ENCODE measurements at places on chromosomes 2 and 18.
A peak's percentile ranks its signal among the peaks of the same experiment; 100 is the strongest.

DNA sequence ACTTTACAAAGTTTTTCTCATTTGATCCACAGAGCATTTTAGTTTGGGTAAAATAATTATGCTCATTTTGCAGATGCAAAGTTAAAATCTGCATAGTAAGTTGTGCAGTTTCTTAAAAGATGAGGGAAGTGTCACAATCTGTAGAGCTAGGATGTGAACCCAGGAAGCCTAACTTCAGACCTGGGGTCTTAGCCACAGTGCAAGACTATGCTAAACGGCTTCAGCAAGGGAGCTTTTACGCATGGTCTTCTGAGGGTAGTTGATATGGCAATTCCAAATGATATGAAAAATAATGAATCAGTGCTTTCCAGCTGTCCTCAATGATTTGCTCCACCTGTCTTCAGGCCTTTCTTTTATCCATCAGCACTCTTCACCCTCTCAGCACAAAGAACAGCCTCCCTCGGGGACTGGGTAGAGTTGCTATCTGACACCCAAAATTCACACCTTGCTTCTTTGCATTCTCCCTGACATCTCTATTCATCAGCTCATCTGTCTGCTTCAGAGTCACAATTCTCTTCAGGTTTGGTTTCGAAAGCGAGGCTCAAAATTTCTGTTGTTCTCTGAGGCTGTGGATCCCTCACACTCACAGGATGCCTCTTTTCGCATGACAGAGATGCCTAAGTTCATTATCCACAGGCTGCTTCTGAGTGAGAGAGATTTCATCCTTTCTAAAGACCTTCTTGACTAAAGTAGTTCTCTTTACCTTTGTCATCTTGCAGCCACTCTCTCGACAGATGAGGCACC, 302.5 kb downstream of the NRXN1 start:
- no peaks in the 10 kb centered on the region for H3K27me3 ChIP-seq
- H3K4me3 ChIP-seq, result no peak overlapping the region

DNA sequence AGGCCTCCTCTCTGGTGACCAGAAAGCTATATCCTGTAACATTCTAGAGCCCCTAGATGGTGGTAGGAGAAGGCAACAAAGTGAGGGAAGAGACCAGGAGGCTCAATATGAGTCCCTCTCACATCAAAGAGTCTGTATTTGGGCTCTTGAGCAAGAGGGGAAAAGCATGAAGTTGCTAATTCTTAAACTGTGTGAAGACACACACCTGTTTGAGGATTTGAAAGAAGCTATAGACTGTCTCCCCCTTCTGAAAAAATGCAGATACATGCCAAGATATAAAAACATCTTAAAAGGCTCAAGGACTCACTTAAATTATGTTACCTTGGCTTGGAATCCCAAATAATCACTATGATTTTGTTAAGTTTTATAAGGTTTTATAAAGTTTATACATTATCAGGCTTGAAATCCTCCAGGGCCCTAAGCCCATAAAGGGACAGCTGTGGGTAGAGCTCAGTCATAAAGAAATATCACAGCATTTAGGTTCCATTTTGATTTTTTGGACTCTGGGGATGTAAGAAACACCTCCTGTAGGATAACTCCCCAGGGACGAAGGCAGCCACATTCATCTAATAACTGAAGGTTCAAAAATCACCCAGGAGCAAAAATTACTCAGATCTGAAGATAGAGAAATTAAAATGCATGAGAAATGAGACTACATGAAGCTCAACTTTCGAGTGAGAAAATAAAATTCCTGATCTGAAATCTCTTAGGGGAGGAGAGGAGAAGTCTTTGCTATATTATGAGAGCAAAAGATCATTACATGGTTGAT, 136.1 kb upstream of the LGALSL start:
- H3K36me3 ChIP-seq, result no peaks in the 10 kb centered on the region
- no peaks in the 10 kb centered on the region for H3K4me1 ChIP-seq
- H3K27me3 ChIP-seq, result no peaks in the 10 kb centered on the region
- H3K4me3 ChIP-seq, result no peak overlapping the region

GRCh38 chr2:693606-694005, 16.4 kb upstream of the TMEM18 start:
- H3K36me3 ChIP-seq, result no peaks in the 10 kb centered on the region
- H3K4me1 ChIP-seq, result no peaks in the 10 kb centered on the region
- H3K27ac ChIP-seq, result no peak overlapping the region
- no peak overlapping the region for H3K4me3 ChIP-seq
- H3K27me3 ChIP-seq, result no peaks in the 10 kb centered on the region

DNA sequence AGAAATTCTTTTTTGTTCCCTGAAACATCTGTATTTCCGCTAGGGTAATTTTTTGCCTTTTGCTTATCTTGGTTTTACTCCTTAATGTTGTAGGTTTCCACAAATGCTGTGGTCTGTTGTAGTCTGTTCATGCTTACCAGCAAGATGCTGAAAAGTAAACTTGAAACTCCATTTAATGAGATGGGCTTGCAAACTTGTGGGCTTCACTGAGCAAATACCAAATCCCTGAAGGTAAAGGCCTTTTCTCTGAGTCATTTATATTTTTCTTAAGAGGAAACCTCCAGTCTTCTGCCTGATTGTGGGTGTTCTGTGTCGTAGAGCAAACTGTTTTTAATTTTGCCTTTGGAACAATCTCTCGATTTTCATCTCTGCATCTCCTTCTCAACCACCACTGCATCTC, 9.3 kb downstream of the SP140 start:
- H3K27ac ChIP-seq, result no peak overlapping the region
- H3K4me3 ChIP-seq, result no peak overlapping the region
- no peak for DNase-seq
- H3K36me3 ChIP-seq, result peaks cover 5% of the 10 kb centered on the region

- no peaks in the 10 kb centered on the region for H3K27me3 ChIP-seq
- H3K4me1 ChIP-seq, result no peaks in the 10 kb centered on the region
- no peak for DNase-seq
- H3K36me3 ChIP-seq, result no peaks in the 10 kb centered on the region
These were observed 220.2 kb upstream of the PIEZO2 start for GRCh38 chr18:11369556-11369955.

DNA sequence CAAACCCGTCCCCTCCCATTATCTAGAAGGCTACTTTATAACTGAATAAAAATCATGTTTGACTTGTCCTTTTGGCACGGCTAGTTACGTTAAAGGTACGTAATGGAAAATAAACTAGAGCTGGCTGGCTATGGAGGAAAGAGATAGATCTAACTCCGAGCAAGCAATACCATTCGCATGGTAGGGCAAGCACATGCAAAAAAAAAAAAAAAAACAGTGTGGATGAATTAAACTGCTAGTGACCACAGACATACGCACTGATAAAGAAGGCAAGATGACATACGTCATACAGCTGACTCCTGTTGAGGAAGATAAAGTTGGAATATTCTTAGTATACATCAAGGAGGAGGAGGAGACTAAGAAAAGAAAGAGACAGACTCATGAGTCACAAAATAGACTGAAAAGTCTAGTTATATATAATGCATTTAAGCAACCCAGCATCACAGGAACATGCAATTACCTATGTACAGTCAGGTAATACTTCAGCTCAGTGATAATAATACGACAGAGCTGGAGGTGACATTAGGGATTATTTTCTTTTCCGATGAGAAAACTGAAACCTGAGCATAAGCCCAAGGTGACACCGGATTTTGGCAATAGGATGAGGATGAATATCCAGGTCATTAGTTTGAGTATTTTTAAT, 37.9 kb upstream of the NARS1 start:
- DNase-seq, result no peak
- peaks cover 17% of the 10 kb centered on the region for H3K36me3 ChIP-seq

DNA sequence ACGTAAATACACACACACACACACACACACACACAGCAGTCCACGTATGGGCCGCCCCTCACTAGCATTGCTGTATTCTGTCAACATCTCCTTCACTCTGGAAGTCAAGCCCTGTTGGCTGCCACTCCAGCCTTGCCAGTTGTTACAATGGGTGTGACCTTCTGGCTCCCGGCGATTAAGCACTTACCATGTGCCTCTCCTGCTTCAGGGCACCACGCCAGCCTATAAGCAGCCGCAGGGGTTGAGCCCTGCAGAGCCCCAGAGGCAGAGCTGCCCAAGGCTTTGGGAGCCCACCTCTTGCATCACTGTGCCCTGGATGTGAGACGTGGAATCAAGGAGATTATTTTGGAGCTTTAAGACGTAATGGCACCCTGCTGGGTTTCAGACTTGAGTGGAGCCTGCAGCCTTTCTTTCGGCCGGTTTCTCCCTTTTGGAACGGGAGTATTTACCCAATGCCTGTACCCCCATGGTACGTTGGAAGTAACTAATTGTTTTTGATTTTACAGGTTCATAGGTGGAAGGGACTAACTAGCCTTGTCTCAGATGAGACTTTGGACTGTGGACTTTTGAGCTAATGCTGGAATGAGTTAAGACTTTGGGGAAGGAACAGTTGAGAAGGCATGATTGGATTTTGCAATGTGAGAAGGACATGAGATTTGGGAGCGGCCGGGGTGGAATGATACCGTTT, 54.5 kb upstream of the ROCK2 start:
- H3K4me3 ChIP-seq, result no peak overlapping the region
- no peak overlapping the region for H3K27ac ChIP-seq
- DNase-seq, result no peak

GRCh38 chr2:42854207-42854818, 61.9 kb upstream of the HAAO start:
- peaks cover 42% of the 10 kb centered on the region for H3K4me1 ChIP-seq
- H3K36me3 ChIP-seq, result no peaks in the 10 kb centered on the region
- H3K27me3 ChIP-seq, result no peaks in the 10 kb centered on the region
- H3K4me3 ChIP-seq, result no peak overlapping the region
- DNase-seq, result peak; percentile 57

GRCh38 chr2:109143214-109144187, 14.5 kb downstream of the SH3RF3 start:
- H3K4me3 ChIP-seq, result no peak overlapping the region
- no peak overlapping the region for H3K27ac ChIP-seq
- no peaks in the 10 kb centered on the region for H3K27me3 ChIP-seq
- H3K4me1 ChIP-seq, result no peaks in the 10 kb centered on the region
- no peaks in the 10 kb centered on the region for H3K36me3 ChIP-seq
- DNase-seq, result no peak

DNA sequence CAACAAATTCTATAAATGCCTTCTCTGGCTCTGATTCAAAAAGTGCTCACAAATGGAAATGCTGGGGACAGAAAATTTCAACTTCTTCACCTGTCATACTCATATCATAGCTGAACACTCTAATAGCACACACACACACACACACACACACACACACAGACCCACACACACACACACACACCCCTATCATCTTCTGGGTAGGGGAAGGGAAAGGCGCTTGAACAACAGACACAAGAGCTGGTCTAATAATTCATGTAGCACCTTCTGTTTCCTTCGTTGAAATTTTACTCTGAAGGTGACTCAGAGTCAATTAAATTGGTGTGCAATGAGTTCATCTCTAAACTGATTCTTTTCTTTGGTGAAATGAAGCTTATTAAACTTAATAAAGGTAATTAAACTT, 32.9 kb downstream of the CD28 start:
- H3K27ac ChIP-seq, result no peak overlapping the region
- no peaks in the 10 kb centered on the region for H3K27me3 ChIP-seq
- no peak overlapping the region for H3K4me3 ChIP-seq
- no peak for DNase-seq
- H3K36me3 ChIP-seq, result no peaks in the 10 kb centered on the region

- no peaks in the 10 kb centered on the region for H3K4me1 ChIP-seq
- no peaks in the 10 kb centered on the region for H3K27me3 ChIP-seq
- no peak overlapping the region for H3K4me3 ChIP-seq
- no peak for DNase-seq
These were observed 81.9 kb downstream of the EHBP1 start for GRCh38 chr2:62787386-62787785.

- H3K36me3 ChIP-seq, result no peaks in the 10 kb centered on the region
- H3K27ac ChIP-seq, result no peak overlapping the region
- no peak overlapping the region for H3K4me3 ChIP-seq
- no peak for DNase-seq
These were observed 46.3 kb downstream of the MEX3C start for GRCh38 chr18:51151185-51151567.

DNA sequence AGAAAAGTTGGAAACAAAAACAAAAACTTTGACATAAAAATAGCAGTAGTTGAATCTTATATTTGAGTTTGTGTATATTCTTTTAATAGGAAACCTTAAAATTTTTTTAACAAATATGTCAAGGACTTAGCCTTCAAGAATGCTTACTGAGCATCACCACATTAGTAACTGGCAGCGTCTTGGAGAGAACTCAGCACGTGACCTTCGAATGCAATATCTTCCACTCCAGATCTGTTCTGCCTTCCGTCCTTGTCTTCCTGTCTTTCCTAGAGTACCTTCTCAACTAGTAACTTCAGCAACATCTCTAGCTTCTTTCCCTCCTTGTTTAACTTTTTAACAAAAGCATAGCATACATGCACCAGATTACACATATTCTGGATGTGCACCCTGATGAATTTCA, 972 bp downstream of the RSAD2 start:
- H3K36me3 ChIP-seq, result peaks cover under 1% of the 10 kb centered on the region
- no peaks in the 10 kb centered on the region for H3K4me1 ChIP-seq
- H3K27me3 ChIP-seq, result no peaks in the 10 kb centered on the region
- H3K27ac ChIP-seq, result no peak overlapping the region
- no peak overlapping the region for H3K4me3 ChIP-seq
- no peak for DNase-seq

GRCh38 chr2:133574620-133575019, 6.4 kb upstream of the NCKAP5 start:
- DNase-seq, result no peak
- H3K27me3 ChIP-seq, result no peaks in the 10 kb centered on the region
- H3K27ac ChIP-seq, result no peak overlapping the region
- H3K4me3 ChIP-seq, result no peak overlapping the region
- no peaks in the 10 kb centered on the region for H3K4me1 ChIP-seq

DNA sequence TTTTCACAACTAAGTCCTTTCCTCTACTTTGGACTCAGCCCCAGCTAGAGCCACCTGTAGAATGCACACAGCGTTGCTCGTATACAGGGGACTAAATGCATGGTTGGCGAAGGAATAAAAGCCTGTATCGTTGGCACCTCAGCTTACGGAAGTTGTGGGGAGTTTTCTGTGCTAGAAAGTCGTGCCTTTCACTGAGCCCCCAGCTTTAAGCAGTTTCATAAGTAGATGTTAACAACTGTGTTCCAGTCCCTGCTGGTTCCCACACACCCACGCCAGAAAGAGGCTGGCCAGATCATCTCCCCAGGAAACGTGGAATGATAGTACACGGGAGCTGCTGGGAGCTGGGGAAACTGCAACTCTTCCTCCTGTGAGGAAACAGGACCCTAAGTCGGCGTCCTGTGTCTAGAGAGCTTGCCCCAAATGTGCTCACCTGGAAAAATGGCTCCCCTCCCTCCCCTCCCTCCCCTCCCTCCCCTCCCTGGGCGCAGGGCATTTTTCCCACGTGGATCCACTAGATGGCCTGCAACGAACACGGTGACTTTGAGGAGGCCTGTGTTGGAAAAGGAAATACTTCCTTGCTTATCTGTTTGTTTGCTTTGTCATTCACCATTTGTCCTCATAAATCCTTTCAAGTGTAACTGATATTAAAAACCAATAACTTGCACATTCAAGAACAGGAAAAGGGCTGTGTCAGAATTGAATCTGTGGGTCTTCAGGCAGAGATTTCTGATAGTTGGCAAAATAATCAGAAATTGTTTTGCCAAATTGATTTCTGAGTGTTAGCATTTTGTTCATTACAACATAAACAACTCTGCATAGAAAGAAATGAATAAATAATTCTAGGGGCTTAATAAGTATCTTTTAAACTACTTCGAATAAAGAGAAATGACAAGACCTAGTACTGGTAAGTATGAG, 43.9 kb upstream of the RFX8 start:
- peaks cover 9% of the 10 kb centered on the region for H3K4me1 ChIP-seq
- H3K36me3 ChIP-seq, result no peaks in the 10 kb centered on the region
- no peak overlapping the region for H3K4me3 ChIP-seq
- H3K27me3 ChIP-seq, result no peaks in the 10 kb centered on the region
- DNase-seq, result no peak

GRCh38 chr18:56711708-56712445, 60.7 kb downstream of the WDR7 start:
- H3K27me3 ChIP-seq, result no peaks in the 10 kb centered on the region
- H3K4me3 ChIP-seq, result no peak overlapping the region
- DNase-seq, result no peak
- no peak overlapping the region for H3K27ac ChIP-seq
- H3K4me1 ChIP-seq, result no peaks in the 10 kb centered on the region
